ENCODE measurements at places on chromosomes 3 and 15.
A peak's percentile ranks its signal among the peaks of the same experiment; 100 is the strongest.

DNA sequence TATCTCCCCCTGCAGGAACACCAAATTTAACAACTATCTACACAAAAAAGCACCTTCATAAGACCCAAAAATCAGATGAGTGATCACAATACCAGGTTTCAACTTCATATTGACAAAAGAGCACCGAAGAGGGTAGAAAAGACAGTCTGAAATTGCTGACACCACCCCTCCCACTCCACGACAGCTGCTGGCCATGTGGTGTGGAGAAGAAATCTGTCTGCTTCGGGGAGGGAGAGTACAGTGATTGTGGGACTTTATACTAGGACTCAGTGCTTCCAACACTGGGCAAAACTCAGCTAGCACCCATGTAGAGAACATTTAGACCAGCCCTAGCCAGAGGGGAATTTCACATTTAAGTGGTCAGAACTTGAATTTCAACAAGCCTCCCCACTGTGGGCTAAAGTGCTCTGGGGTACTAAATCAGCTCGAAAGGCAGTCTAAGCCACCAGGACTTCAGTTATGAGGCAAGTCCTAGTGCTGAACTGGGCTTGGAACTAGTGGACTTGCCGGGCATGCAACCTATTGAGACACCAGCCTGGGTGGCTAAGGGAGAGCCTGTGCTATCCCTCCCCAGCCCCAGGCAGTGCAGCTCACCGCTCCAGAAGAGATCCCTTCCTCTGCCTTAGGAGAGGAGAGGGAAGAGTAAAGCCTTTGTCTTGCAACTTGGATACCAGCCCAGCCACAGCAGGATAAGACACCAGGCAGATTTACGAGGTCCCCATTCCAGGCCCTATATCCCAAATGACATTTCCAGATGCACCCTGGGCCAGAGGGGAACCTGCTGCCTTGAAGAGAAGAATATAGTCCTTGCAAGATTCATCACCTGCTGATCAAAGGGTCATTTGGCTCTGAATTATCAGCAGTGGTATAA, 44.6 kb upstream of the POU1F1 start:
- DNase-seq: no peak

DNA sequence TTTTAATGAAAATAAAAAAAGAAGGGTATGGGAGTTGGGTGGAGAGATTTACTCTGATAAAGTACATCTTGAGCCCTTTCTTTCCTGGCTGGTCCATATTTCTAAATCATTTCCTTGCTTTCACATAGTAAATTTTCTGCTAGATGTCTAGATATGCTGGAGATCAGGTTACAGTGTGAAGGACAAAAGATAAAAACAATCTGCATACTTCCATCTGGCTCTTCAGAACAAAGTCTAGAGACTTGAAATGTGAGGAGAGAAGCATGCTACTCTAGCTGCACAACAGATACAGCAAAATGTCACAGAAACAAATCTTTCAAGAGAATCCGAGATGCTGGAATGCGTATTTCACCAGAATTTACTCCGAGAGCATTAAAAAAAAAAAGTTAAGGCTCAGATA, 42.2 kb downstream of the FOXP1 start:
- DNase-seq: no peak

DNA sequence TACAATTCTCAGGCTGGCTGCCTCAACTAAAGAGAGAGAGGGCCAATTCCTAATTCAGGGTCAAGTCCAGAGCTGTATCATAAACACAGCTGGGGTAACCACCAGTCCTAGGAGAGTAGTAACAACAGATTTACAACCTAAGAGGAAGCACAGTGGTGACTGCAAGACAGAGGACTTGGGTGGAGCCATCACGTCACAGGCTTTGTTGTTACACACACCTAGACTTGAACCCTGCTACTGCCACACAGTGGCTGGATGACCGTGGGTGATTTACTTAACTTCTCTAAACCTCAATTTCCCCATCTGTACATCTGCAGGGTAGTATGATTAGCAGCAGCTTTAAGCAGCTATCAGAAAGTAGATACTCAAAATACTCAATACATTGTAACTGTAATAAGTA, 78.6 kb downstream of the MYLK start:
- DNase-seq: no peak

GRCh38 chr3:123948449-123948848, 12.6 kb downstream of the CCDC14 start:
- no peak for DNase-seq

- DNase-seq: no peak
Measured at GRCh38 chr15:54127574-54127973, 149.3 kb downstream of the UNC13C start.

DNA sequence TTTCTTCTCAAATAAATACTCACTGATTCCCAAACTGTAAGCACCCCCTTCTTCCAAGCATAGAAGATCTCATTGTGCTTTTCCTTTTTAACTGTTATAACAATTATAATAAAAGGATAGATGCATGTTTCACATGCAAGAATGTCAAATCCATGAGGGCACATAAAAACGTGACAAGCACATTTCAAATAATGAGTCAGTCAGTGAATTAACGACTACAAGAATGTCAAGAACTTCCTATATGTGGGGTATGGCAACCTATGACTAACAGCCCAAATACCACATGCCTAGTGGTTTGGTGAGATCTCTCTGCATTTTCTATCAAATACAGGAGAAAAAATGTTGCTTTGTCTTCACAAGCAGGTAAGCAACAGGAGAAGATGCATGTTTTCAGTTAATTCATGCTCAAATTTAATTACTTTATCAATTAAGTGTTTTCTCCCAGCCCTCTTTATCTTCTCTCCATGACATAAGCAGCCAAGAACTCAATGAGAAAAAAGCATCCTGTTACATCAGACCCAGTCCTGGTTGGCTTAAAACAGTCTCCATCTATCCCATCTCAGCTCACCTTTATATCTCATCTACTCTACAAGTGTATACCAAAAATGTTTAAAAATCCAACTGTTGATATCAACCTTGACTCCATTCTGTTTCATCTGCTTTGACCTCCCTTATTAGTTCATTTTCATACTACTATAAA, 181.5 kb upstream of the LMCD1 start:
- no peak for DNase-seq

DNA sequence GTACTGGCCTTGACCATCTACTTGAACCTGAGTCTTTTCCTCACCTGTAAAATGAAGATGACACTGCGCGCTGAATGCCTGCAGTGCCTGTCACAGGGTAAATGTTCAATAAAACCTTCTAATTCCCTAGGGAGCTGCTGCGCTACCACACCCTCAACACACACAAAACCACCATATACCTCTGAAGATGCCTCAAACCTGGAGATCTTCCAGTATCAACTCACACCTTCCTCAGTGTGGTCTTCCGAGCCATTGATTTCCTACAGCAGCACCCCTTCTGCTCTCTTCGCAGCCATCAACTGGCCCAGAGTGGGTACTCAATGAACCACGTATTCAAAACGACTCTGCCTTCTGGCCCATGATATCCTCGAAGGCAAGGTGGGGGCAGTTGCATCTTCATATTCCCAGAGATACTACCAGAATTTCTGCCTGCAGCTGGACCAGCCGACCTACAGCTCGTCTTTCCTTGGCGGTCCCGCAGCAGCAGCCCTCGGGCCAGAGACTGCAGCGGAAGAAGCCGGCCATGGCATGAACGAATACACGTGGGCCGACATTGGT, 695 bp downstream of the RPL32 start:
- DNase-seq: peak; percentile 15

DNA sequence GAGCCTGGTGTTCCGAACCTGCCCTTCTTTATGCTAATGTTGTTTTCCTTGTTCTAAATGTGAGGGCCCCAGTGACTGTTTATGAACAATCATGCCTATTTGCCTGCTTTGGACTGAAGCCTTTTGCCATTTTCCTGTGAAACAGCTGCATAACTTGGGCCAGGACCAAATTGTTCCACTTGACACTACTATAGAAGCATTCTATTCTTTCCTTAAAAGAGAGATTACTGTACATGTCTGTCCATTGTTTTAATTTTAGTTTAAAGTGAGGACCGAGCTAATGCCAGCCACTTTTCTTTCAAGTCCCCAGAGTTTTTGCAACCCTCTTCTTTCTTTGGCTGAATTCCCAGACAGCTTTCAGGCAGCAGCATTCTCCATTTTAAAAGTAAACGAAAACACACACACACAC, 980.3 kb downstream of the CADM2 start:
- peak; percentile 26 for DNase-seq
